ENCODE measurements at places on chromosomes 1 and 21.

DNA sequence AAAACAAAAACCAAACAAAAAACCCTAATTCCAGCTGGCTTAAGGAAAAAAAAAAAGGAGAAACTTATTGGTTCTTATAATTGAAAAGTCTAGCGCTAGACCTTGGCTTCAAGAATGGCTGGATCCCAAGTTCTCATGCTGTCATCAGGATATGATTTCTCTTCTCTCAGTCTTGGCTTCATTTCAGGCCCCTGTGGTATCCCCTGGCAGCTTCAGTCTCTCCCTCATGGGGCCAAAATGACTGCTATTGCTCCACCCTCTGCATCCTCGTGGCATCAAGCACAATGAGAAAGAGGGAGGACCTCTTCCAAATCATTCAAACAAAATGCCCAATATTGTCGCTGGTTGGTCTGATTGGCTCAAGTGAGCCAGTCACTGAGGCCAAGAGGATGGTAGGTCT lies 80.7 kb downstream of the GIPC2 start:
- DNase-seq, result no peak

DNA sequence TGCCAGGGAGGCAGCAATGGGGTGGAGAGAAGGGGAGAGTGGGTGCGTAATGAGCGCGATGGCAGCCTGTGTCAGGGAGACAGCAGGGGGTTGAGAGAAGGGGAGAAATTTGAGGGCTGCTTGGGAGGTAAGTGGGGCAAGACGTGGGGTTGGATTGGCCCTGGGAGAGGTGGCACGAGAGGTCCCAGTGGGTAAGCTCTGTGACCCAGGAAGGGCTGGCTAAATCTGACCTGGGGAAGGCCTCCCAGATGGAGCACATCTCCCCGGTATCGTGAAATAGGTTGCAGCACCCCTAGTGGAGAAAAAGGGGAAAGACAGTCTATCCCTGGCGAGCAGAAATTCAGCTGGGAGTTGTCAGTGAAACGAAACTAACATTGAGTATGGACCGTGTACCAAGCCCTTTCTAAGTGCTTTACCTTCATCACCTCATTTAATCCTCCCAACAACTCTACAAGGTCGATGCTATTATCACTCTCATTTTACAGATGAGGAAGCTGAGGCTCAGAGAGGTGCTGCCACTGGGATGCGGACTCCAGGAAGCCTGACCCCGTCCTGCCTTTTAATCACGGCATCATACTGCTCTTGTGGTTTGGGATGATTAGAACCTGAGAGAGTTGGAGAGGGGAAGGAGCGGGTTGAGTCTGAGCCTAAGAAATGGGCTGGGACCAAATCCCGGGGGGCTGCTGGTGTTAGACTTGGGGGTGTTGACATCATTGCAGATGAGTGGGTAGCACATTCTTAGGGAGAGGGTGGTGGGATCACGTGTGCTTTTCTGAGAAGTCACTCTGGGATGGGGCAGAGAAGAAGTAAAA lies 56.6 kb upstream of the RPL11 start:
- DNase-seq, result peak; percentile 86

- no peak for DNase-seq
Observed at GRCh38 chr1:156657741-156658319, 15.9 kb downstream of the BCAN start.

GRCh38 chr1:63875636-63876035 lies 101.8 kb downstream of the ROR1 start:
- DNase-seq, result no peak

DNA sequence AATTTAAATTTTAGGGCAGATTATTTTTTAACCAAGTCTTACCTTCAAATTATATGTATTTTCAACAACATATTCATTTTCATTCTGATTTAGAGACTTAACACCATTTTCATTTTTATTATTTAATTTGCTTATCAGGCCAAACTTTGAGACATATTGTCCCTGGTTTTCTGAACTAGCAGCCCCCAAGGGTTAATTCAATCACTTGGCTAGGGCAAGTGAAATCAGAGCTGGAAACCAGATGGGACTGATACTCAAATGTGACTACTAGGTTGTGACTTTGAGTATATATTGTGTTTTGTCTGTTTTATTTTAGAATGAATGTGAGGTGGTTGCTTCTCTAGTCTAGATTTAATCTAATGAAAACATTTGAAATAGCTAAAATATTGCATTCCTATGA lies 198.9 kb upstream of the PTGFR start:
- no peak for DNase-seq

DNA sequence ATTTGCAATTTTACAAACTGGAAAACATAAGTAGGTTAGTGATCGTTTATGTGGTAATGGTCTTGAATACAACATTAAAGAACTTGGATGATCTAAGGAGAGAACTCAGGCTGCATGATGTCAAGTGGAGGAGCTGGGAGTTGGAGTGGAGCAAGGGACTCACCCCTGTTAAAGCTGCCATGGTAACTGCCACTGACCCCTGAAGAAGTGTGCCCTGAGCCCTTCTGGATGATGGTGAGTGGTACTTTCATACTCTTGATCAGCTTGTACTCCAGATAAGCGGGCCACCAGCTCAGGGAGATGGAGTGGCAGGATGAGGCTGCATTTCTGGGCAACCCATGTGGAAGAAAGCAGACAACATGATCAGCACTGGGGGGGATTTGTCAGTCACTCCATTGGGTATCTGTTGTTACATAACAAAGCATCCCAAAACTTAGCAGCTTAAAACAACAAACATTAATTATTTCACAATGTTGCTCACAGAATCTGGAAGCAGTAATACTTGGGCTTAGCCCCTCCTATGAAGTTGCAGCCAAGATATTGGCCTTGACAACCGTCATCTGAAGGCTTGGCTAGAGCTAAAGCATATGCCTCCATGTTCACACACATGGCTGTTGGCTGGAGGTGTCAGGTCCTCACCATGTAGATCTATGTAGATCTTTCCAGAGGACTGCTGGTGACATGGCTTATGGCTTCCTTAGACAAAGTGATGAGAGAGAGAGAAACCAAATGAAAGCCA lies 213.8 kb downstream of the DUSP10 start:
- DNase-seq, result no peak

- DNase-seq, result no peak
Observed at GRCh38 chr1:60017508-60018205, 55.9 kb downstream of the C1orf87 start.

All from iPS-NIHi11 (cell line).